ENCODE measurements at places on chromosomes 13 and 19. TPM values are rescaled to one million over a fixed set of nuclear protein-coding genes. Genes with fewer than 3 reads are reported as not detected.

Gene VAV1
- total RNA-seq, result 0.23 TPM

Gene PLVAP
- 1.4 TPM for total RNA-seq

Gene TNFSF13B
- 0.48 TPM for total RNA-seq

Gene ICAM4
- 7.9 TPM for total RNA-seq

Gene CRLF1
- total RNA-seq, result 8.6 TPM

Gene CRTC1
- 2.5 TPM for total RNA-seq

Gene ZNF304
- 7.5 TPM for total RNA-seq

Measured in hepatocyte (in vitro differentiated cells).